Activated CD4-positive, CD25-positive, alpha-beta regulatory T cell (primary cell): ENCODE measurements at places on chromosomes 2 and 18.

- no peak for DNase-seq
Observed at GRCh38 chr18:66196805-66197204, 407.1 kb downstream of the CDH19 start.

DNA sequence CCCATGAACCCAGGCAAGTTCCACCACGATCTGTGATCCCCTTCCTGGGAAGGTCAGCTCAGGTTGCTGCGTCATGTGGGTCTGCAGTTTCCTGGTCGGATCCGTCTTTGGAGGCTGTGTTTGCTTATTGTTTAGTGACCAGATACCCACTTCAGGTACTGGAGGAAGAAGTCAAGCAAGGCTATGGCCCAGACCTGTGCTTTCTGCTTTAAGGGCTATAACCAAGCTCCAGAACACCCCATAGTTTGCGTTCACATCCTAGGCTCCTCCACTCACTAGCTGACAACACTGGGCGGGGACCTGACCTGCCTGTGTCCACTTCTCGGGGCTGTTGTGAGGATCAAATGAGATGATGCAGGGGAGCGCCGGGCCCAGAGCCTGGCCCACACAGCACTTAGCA is 44.0 kb downstream of the MAL start:
- no peak for DNase-seq

GRCh38 chr2:27958711-27959378 is 68.3 kb downstream of the BABAM2 start:
- no peak for DNase-seq

DNA sequence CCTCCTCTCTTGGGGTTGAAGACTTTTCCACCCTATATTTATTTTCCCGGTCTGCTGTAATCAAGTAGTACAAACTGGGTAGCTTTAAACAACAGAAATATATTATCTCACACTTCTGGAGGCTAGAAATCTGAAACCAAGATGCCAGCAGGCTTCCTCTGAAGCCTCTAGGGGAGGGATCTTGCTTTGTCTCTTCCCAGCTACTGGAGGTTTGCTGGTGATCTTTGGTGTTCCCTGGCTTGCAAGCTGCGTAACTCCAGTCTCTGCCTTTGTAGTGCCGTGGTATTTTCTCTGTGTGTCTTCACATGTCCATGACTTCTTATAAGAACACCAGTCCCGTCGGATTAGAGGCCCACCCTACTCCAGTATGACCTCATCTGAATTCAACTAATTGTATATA is 44.4 kb downstream of the MYO3B start:
- no peak for DNase-seq

GRCh38 chr18:53153800-53154199 is 813.8 kb downstream of the DCC start:
- DNase-seq = no peak

GRCh38 chr2:31348618-31349017 is 65.9 kb downstream of the XDH start:
- DNase-seq = no peak
